AG04449 (cell line): ENCODE measurements at places on chromosomes 4 and X.

- peak; percentile 28 for DNase-seq
Measured at GRCh38 chr4:212438-213188, 88.3 kb downstream of the ZNF718 start.

GRCh38 chr4:20028645-20029044 lies 223.1 kb upstream of the SLIT2 start:
- no peak for DNase-seq

GRCh38 chr4:41839916-41840854 lies 91.7 kb upstream of the PHOX2B start:
- DNase-seq: no peak

DNA sequence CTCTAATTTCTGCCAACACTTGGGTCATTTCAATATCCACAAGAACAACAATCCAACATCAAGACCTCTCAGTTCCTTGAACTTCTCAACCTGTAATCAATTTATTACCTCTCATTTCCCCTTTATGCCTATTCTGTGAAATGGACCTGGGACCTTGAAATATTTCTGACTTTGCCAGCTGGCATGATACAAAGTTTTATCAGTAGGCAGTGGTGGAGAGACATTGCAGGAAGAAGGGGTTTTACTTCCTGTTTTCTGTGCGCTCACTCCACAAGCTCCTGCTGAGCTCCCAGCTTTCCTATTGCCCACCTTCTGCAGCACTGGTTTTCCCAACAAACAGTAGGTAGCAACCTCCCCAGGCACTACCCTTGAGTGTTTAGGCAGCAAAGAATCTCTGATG lies 3.5 kb upstream of the ARHGEF6 start:
- DNase-seq: no peak

DNA sequence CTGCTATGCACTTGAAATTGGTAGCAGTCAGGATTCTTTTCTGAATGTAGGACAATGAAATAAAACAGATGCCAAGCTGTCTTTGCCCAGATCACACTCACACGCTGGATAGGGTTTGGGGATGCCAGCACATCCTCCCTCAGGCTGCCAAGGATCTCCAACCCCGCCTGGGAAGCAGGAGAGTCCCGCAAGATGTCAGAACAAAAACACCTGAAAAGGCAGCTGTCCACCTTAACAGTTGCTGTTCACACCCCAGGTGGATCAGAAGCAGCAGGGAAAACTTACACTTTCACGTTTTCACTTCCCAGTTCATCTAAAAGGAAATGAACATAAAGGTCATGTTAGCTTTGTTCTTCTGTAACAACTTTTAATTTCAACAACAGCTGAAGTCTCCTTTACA lies 35.7 kb downstream of the TMEM154 start:
- DNase-seq: no peak

DNA sequence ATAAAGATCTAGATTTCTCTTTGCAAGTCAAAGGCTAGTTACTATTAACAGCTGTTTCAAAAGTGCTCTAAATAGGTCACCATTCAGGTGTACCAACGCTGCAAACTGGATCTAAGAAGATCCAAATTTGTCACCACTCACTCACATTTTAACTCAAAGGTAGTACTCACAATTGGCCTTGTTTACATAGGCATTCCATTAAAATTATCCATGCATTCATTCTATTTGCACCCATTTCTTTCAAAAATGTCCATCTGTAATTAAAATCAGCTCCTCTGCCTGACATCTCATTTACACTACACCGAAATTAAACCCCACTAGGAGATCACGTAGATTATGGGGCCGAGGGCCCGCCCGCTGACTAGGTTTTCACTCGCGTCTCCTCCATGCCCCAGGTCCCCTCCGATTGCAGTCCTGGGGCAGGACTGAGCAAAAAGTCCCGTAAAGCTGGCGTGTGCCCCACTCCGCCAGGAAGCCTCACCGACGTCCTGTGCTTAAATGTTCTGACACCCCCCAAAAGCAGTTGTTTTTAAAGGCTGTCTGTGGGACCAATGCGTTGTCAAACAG lies 1.3 kb upstream of the ING2 start:
- no peak for DNase-seq

- no peak for DNase-seq
Measured at GRCh38 chr4:83639849-83640493, 104.1 kb downstream of the GPAT3 start.

DNA sequence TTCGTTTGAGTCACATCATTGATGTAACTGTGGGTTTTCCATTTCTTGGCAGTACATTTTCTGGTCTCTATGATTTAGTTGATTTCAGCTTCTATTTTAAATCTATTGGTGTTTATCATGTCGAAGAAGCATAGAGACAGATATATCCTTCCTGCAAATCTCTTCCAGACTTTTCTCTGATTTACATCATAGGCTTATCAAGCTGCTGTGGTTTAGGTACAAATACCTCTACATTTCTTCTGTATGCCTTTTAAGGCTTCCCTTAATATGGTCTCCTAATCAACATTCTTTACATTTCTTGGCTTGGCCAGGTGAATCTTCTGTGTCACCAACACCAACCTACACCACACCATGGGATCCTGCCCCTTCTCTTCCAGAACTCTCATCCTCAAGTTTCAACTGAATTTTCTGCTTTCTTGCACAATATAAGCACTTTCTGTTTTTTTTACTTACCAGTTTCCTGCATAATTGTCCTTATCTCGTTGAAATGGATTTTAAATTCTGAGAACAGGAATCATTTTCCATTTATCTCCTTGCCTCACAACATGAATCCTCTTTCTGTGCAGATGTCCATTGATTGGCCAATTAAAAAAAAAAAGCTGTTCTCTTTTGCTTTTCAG lies 626.9 kb downstream of the ANKRD50 start:
- no peak for DNase-seq
